ENCODE measurements at places on chromosomes 16 and 17.

DNA sequence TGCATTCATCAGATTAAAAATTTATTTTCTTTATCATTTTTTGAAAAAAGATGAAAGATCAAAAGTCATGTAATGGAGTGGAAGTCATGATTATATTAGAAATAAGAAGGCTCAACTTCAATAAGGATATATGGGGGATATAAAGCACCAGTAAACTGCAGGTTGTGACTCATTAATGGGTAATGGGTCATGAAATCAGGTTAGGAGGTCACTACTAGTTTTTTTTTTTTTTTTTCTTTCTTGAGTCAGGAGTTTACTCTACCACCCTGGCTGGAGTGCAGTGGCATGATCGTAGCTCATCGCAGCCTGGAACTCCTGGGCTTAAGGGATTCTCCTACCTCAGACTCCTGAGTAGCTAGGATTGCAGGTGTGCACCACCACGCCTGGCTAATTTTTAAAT is 14.3 kb downstream of the EFCAB13 start:
- no peak for DNase-seq

GRCh38 chr17:12421077-12421476 is 244.6 kb upstream of the MYOCD start:
- DNase-seq: no peak

DNA sequence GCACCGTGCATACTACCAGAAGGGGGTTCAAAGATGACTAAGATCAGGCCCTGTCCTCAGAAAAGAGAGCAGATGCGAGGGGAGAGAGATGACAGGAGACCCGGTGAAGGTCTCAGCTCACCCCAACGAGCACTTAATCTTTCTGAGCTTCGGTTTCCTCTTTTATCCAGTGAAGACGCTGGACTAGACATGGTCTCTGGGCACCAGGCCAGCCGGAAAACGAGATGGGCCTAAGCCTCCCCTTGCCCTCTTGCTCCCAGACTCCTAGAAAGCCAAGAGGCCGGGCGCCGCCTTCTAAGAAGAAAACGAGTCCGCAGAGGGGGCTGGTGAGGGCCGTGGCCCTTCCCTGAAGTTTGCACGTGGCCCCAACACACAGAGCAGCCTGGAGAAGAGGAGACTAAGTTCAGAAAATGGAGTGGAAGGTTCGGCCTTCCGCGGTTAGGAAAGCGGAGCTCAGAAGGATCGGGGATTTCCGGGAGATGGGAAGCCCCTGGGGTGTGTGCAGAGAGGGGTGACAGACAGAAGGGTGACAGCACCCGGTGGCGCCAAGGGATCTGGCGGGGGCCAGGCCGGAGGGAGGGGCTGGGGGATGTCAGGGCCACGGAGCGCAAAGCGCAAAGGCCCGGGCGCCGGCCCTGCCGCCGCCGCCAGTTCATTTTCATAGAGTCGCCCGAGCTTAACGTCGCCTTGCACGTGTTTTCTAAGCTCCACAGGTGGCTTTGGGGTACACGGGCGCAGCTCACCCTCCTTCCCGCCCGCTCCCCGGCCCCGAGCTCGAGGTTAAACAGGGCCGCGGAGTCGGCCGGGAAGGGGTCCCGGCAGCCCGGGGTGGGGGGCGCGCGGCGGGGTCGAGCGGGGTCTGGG is 42.1 kb upstream of the BHLHA9 start:
- no peak for DNase-seq

- no peak for DNase-seq
Measured at GRCh38 chr17:1289695-1290094, 10.2 kb downstream of the TRARG1 start.

- no peak for DNase-seq
Measured at GRCh38 chr17:35214192-35214591, 20.0 kb upstream of the SLC35G3 start.

DNA sequence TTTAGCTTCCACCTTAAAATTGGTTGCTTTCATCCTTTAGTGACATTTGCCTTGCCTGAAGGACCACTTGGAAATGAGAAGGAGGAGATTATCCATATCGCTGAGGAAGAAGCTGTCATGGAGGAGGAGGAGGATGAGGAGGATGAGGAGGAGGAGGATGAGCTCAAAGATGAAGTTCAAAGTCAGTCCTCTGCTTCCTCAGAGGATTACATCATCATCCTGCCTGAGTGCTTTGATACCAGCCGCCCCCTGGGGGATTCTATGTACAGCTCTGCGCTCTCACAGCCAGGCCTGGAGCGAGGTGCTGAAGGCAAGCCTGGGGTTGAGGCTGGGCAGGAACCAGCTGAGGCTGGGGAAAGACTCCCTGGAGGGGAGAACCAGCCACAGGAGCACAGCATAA is 11.5 kb upstream of the TMEM106A start:
- no peak for DNase-seq

GRCh38 chr17:30995347-30995746 is 24.5 kb downstream of the RNF135 start:
- DNase-seq: no peak

DNA sequence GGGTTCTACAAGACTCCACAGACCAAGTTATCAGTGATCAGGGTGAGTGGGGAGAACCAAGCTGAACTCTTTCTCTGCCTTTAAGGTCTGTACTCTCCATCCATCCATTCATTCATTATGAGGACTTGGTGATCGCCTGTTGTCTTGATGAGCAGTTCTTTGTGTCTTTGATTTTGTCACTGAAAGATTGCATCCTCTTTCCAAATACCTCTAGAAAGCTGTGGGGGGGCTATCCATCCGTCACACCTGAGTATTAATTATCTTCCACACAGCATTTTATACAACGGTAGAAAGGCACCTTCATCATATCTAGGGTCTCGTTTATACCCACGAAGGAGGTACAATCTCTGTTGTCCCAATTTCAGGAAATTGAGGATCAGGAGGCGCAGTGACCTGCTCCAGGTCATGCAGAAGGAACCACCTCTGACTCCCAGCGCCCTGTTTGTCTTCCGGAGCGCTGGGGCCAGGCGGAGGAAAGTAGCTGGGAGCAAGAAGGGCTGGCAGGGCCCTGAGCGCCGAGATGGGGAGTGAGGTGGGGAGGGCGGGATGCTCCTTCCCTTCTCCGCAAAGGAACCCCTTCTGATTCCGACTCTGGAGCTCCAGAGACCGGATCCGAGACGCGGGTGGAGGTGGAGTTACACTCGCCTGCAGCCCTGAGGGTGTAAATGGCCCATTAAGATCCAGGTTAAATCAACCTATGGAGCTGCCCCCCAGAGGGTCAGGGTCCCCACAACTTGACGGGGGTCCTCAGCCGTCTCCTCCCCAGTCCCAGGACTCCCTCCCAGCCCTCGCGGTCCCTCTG is 605 bp upstream of the ABAT start:
- no peak for DNase-seq

GRCh38 chr17:80891397-80892018 is 100.1 kb upstream of the CHMP6 start:
- peak; percentile 61 for DNase-seq

- no peak for DNase-seq
Measured at GRCh38 chr16:4688674-4689045, 4.7 kb upstream of the NUDT16L1 start.

DNA sequence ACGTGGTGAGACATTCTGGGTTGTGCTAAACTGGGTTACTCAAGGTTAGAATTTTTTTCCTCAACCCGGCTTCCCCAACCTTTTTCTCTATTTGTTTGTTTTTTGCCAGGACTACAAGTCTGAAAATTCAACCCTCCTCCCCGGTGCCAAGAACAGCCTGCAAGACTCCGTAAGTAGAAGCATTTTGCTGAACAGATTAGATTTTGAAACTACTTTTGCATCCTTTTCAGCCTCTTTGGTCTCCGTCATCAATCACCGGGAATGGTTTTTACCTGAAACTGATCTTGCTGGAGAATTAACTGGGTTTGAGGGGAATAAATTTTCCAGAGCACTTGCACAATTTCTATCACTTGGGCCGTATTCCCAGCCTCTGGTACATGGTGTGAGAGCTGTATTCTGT is 501.2 kb upstream of the EEF2KMT start:
- no peak for DNase-seq

- DNase-seq: no peak
Measured at GRCh38 chr16:48831076-48831722, 221.2 kb upstream of the N4BP1 start.

GRCh38 chr17:42667088-42667951 is 8.2 kb downstream of the TUBG2 start:
- DNase-seq: no peak

GRCh38 chr17:78173097-78173715 is 4.8 kb downstream of the SYNGR2 start:
- no peak for DNase-seq

GRCh38 chr16:17245776-17246175 is 225.0 kb downstream of the XYLT1 start:
- no peak for DNase-seq

GRCh38 chr17:59466946-59467801 is 98.2 kb upstream of the DHX40 start:
- DNase-seq: no peak

GRCh38 chr17:44257815-44258760 is 9.8 kb downstream of the SLC4A1 start:
- no peak for DNase-seq

- no peak for DNase-seq
Measured at GRCh38 chr16:49356728-49357488, 16.7 kb upstream of the C16orf78 start.

DNA sequence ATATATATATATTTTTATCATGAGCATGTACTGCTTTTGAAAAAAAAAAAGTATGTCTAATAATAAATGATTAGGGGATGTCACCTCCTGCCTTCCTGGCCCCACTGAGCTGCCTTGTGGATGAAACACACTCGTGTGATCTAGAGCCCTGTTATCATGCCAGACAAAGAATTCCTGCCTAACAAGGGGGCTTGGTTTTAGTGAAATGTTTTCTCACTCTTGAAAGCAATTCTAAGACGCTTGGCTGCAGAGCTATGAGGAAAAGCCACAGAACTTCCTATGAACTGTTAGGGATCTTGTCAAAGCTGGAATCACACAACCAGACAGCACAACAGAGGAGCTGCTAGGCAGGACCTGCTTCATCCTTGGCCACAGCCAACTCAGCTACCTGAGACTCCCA is 4.0 kb downstream of the ZDHHC1 start:
- DNase-seq: no peak

GRCh38 chr16:1610071-1610898 is 1.6 kb downstream of the IFT140 start:
- DNase-seq: peak; percentile 97

DNA sequence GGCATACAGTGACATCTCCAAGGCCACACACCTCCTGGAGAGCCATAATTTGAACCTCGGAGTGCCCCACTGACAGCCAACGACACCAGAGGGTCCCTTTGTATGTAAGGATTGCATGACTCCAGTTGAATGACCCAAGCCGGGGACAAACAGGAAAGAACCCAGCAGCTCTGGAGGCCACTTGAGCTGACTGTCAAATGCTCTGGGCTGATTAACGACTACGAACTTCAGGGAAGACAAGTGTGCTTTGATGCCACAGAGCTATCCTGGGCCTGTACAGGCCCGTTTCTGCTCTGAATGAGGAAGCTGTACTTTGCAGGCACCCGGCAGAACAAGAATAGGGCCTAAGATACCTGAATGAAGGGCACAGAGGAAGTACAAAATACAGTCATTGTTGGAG is 404.6 kb downstream of the SLC39A11 start:
- DNase-seq: no peak

DNA sequence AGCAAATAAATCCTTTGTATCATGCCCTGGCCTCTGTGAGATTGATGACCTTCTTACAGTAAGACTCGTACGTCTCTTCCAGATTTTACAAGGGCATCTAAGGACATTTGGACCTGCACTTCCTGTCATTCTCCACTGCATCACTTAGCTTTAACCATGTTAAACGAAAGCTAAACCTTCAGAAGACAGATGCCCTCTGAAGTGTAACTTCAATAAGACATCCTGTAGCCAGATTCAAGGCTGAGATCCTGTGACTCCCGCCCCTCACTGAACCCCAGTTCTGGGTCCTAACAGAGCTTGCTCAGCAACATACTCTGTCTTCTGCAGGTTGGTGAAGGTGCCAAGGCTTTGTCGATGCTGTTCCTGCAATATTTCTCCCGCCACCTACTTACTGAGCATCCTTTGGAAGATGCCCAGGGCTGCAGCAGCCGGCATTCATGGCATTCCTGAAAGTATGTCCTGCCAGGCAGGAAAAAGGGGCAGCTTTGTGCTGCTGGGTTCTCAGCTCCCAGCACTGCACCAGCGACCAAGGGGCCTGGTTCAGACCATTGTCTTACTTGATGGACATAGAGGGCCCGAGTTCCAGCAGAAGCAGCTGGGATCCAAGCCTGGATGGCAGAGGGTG is 131.1 kb downstream of the AXIN2 start:
- DNase-seq: no peak

GRCh38 chr17:50807675-50808074 is 27.7 kb upstream of the WFIKKN2 start:
- no peak for DNase-seq

DNA sequence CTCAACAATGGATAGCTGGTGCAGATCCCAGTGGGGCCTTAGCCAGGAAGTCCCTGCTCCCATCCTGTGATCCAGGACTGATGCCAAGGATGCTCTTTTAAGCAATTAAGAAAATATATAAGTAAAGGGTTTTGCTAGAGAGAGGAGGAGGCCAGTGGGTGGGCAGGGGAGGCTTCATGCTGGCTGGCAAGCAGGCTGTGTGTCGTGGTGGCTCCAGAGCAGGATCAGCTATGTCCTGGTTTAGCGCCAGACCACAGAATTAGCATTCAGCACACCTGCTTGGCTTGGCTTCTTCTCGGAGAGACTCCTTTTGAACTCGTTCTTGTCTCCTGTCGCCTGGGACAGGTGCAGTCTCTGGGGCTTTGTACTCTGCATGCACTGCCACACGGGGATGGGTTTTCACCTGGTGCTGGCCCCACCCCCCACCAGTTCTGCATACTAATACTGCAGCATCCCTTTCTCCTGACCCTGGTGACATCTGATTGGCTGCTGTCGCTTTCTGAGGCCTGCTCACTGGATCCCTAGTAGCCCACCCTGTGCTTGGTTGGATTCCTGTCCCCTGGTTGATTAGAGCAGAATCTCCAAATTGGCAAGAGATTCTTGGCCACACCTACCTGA is 66.1 kb downstream of the PLD6 start:
- no peak for DNase-seq

DNA sequence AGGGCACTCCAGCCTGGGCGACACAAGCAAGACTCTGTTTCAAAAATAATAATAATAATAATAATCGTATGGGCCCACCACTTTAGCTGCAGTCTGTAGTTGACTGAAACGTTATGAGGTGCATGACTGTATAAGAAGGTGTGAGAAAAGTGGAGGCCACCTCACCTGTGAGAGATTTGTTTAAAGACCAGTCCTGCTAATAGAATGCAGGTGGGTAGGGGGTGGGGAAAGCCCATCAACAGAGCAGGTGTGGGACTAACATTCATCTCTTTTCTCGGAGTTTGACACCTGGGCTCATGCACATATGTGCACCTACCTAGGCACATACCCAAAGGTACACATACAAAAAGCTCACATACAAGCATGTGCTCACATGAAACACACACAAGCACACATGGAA is 68.0 kb upstream of the TOB1 start:
- no peak for DNase-seq

GRCh38 chr17:15381707-15382106 is 40.3 kb upstream of the TEKT3 start:
- no peak for DNase-seq

- no peak for DNase-seq
Measured at GRCh38 chr17:75906143-75906884, 1.6 kb upstream of the MRPL38 start.

- DNase-seq: no peak
Measured at GRCh38 chr17:57447357-57447989, 191.2 kb downstream of the MSI2 start.
